Panc1 (cell line): ENCODE measurements at places on chromosomes 12 and 14.

DNA sequence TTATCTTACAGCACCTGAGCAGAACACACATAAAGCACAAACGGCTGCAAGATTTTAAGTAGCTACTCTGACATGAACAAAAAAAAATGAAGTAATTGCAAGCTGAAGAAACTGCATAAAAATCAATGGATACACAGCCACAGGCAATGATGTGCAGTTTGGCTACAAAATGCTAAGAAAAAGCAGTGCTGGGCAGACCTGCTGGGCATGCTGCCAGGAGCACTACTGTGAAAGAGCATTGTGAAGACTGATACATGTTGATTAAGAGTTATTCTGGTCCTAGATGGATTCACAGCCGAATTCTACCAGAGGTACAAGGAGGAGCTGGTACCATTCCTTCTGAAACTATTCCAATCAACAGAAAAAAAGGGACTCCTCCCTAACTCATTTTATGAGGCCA, 20.1 kb upstream of the RTN1 start:
- DNase-seq = no peak

GRCh38 chr14:95360828-95361227, 41.1 kb upstream of the CLMN start:
- no peak for DNase-seq

DNA sequence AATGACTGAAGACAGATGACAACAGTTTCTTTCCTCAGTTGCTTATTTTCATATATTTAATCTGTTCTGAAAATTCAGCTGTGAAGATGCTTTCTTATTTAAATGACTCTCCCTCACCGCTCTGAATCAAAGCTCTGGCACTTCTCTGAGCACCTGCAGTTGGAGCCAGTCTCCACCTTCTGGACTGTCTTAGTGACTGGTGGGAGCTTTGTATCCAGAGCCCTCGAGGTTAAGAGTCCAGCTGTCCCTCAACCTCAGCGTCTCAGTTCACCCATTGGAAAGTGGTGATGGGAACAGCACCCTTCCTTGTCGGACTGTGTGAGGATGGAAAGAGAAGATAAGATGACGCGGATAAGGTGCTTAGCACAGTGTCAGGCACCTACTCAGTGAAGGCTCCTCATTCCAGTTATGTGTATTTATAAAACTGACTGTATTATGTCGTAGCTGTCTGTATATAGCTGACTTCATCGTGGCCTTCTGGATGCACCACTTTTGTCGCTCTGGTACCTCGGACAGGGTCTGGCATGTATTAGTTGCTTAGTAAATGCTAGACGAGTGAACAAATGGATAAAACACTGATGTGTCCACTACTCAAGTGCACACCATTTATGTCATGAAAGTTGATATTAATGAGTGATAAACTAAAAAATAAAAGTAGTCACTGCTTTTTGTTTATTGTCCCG, 34.5 kb downstream of the ELK3 start:
- no peak for DNase-seq

GRCh38 chr14:39293629-39294028, 59.9 kb downstream of the MIA2 start:
- DNase-seq = no peak

DNA sequence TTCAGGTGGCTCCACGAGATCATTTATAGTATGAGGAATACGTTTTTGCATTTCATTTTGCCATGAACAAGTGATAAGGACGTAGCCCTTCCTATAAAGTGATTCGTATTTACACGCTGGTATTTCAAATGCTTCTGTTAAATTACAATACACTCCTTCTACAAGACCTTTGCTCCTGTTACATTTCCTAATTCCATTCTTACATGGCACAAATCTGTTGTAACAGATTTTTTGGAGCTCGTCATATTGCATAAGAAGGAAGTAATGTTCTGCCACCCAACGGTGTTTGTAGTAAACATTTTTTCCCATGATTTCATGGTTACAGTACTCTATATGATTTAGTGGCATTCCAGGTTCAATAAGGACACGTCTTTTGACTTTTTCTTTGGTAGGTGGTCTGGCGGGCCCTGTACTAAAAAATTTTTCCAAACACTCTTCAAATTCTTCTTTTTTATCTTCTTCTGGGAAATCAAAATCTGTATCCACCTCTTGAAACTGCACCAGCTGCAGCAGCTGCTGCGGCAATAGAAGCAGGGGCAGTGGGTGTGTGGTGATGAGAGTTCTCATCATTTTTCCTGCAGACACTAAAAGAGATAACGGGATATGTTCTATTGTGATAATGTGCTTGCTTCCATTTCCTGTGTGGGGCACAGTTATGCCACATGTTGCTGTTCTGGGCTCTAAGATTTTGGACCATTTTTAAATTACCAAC, 4.2 kb downstream of the RNASE9 start:
- DNase-seq = no peak

GRCh38 chr12:14756334-14757143, 46.7 kb downstream of the WBP11 start:
- DNase-seq = no peak

DNA sequence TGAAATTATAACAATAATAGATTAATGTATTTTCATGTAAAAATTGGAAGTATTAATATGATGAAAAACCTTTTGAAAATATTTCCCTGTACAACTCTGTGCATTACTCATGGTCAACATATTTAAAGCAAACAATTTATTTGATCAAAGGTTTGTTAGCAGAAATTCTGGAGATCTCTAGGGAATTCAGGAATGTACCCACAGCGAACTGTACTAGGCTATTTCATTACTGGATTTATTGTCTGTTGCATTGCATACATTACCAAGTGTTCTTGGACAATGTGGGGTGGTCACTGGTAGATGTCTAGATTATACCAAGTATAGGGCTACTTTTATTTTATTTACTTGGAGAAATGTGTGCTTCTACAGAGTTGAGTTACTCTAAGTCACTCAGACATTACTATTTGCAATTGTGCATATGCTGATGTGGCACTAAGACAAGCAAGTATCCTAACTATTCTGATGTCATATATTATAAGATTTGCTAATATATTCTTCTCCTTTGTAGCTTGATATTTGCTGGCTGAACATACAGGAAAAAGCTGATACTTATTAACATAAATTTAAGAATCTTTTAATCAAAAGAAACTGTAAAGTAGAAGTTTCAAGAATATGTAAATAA, 323.3 kb downstream of the CCER1 start:
- no peak for DNase-seq

DNA sequence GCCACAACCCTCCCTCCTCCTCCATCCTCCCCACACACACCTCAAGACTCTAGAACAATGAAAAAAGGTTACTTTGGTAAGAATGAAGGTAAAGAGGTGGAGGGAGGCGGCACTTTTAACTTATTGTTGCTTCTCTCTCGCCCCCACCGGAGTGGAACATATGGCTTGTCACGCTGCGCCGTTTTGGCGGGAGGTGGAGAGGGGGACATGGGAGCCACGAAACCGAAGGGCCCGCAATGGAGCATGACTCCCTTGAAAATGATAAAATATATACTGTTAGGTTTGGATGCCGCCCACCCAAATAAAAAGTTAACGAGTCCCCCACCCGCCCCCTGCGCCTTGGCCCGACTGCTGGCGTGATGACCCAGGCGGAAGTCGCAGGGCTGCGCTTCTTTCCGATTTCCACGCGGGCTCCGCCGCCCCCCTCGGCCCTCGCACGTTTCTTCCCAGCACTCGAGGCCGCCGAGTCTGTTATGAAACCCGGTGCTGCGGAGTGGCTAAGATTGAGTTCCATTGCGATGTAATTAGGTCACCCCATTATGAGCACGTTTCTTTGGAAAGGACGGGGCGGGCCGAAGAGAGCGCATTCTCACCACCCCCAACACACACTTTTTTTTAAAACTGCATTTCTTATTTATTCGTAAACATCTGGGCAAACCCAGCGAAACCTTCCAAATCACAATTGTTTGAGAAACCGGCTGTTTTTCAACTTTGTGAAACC, 1.4 kb upstream of the ZFP36L1 start:
- DNase-seq = no peak

DNA sequence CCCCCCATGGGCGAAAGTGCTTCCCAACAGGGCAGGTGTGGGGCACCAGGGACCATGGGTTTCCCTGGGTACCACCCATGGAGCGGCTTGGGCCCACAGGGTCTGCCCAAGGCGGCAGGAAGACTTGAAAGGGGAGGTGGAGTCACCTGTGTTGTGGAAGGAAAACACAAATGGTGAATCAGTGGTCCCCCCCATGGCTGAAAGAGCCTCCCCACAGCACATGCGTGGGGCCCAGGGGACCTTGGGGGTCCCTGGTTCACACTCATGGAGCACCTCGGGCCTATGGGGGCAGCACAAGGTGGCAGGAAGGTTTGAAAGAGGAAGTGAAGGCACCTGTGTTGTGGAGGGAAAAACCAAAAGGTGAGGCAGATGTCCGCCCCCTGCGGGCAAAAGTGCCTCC, 581.9 kb downstream of the ALG10 start:
- DNase-seq = no peak

GRCh38 chr12:99055299-99055698, 410.2 kb downstream of the APAF1 start:
- no peak for DNase-seq

DNA sequence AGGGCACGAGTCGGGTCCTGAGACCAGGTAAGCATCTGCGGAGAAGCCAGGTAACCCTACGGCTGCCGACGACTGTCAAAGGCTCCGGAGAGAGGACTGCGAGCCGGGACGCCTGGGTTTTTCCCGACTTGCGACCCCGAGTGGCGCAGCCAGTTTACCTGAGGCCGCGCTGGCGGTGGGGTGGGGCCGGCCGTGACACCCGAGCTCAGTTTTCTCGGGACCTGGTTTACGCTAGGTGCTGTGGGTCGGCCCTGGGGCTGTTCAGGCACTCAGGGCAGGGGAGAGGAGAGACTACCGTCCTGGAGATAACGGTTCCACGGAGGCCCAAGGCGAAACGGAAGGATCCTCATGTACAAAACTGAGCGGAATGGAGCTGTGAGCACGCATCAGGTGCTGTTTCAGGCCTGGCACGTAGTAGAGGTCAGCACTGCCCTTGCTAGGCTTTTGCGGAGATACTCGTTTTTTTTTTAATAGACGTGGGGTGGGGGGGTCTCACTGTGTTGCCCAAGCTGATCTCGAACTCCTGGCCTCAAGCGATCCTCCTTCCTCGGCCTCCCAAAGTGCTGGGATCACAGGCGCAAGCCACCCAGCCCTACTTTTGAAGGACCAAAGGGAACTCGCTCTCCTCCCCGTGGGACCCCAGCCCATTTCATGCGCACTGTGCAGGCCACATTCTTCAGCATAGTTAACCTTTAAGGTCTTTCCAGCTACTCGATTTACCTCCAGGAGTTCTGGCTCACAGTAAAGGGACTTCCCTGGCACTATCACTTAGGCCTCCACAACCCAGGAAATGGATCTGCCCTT, 471 bp downstream of the MTRFR start:
- no peak for DNase-seq

- no peak for DNase-seq
These were observed 118.8 kb downstream of the FSCB start for GRCh38 chr14:44388306-44388705.
